T-helper 17 cell (primary cell): ENCODE measurements at places on chromosomes 3 and 15.

DNA sequence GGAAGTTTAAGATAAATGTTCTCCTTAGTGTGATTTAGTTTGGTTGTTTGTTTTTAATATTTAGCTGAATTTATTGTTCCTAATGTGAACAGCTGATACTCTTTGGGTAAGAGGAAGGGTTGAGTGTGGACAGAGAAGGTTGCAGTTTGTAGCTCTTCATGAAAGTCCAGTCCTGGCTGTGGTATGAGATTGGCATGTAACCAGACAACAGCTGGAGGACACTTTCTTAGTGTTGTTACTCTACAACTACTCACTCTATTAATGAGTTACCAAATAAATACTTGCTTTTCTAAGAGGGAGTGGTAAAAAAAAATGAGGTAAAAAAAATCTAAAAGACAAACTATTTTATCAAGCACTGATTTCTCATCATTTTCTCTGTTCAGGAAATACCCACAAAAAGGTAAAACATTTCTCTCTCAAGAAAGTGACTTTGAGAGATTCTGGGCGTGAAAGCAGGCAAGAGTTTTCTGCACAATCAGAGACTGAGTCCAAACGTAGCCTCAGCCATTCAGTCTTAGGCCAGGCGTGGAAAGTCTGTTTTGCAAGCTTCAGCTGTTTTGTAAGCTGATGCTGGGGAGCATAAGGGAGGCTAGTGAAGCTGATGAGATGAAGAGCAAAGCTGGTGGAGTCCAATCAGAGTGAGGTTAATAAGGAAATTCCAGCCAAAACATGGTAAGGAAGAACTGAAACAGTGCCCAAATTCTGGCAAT is 138.5 kb upstream of the ARPP21 start:
- H3K4me3 ChIP-seq = no peak overlapping the region
- no peak for DNase-seq

DNA sequence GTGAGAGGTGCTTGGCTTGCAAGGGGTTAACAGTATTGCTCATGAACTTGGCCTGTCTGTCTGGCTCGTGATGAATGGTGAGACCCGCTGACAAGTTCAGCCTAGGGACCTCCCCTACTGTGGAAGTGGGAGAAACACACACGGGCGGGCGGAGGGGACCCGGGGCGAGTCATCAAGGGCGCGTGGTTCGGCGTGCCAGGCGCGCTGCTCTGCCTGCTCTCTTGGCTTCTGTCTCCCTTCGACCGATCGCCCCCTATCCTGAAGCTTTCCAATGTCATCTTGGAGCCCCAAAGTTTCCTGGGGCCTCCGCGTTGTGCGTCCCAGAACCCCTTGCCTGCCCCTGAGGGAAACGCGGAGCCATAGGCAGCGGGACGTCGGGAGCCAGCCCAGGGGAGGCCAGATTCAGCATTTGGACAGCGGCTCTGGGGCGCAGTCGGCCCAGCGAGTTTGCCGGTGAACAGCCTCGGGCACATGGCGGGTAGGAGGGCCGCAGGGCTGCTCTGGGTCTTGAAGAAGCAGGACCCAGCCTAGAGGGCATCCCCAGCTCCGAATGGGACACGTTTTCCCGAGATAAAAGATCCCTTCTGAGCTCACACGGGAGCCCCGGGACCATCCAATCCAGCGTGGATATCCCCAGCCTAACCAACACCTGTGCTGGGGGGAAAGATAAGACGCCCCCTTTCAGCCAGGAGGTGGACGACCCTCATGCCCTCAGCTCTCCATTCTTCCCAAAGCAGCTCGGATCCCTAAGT is 27.0 kb upstream of the POLG start:
- H3K4me1 ChIP-seq = peaks cover 17% of the 10 kb centered on the region
- peaks cover 5% of the 10 kb centered on the region for H3K36me3 ChIP-seq
- DNase-seq = peak; percentile 48
- no peak overlapping the region for H3K27ac ChIP-seq
- peak overlapping the region; percentile 68 for H3K4me3 ChIP-seq

- no peak for DNase-seq
- peaks cover 2% of the 10 kb centered on the region for H3K36me3 ChIP-seq
- peaks cover 60% of the 10 kb centered on the region for H3K4me1 ChIP-seq
- no peaks in the 10 kb centered on the region for H3K27me3 ChIP-seq
- H3K27ac ChIP-seq = peak overlapping the region; percentile 97
These were observed 14.4 kb downstream of the ATP10A start for GRCh38 chr15:25848784-25849156.

DNA sequence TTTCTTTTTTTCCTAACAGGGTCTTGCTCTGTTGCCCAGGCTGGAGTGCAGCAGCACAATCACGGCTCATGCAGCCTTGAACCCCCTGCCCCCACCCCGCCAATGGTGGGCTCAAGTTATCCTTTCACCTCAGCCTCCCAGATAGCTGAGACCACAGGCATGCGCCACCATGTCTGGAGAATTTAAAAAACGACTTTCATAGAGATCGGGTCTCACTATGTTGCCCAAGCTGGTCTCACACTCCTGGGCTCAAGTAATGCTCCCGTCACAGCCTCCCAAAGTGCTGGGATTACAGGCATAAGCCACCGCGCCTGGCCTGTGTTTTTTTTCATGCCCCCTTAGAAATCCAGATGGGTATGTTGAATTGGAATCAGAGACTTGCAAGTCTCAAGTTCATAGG is 40.3 kb downstream of the ERICH6 start:
- no peak for DNase-seq
- peaks cover 2% of the 10 kb centered on the region for H3K36me3 ChIP-seq
- peaks cover 27% of the 10 kb centered on the region for H3K4me1 ChIP-seq
- H3K4me3 ChIP-seq = no peak overlapping the region

GRCh38 chr15:75920079-75920478 is 16.4 kb downstream of the FBXO22 start:
- no peak overlapping the region for H3K27ac ChIP-seq
- H3K4me1 ChIP-seq = peaks cover 17% of the 10 kb centered on the region
- peaks cover 16% of the 10 kb centered on the region for H3K36me3 ChIP-seq

- H3K4me3 ChIP-seq = no peak overlapping the region
- no peaks in the 10 kb centered on the region for H3K36me3 ChIP-seq
- no peak for DNase-seq
- H3K4me1 ChIP-seq = no peaks in the 10 kb centered on the region
- H3K27ac ChIP-seq = no peak overlapping the region
These were observed 89.5 kb upstream of the UBE2E2 start for GRCh38 chr3:23113455-23114171.

GRCh38 chr3:178389258-178389657 is 147.0 kb upstream of the KCNMB2 start:
- no peak for DNase-seq
- H3K36me3 ChIP-seq = no peaks in the 10 kb centered on the region
- no peaks in the 10 kb centered on the region for H3K4me1 ChIP-seq
- no peak overlapping the region for H3K4me3 ChIP-seq

DNA sequence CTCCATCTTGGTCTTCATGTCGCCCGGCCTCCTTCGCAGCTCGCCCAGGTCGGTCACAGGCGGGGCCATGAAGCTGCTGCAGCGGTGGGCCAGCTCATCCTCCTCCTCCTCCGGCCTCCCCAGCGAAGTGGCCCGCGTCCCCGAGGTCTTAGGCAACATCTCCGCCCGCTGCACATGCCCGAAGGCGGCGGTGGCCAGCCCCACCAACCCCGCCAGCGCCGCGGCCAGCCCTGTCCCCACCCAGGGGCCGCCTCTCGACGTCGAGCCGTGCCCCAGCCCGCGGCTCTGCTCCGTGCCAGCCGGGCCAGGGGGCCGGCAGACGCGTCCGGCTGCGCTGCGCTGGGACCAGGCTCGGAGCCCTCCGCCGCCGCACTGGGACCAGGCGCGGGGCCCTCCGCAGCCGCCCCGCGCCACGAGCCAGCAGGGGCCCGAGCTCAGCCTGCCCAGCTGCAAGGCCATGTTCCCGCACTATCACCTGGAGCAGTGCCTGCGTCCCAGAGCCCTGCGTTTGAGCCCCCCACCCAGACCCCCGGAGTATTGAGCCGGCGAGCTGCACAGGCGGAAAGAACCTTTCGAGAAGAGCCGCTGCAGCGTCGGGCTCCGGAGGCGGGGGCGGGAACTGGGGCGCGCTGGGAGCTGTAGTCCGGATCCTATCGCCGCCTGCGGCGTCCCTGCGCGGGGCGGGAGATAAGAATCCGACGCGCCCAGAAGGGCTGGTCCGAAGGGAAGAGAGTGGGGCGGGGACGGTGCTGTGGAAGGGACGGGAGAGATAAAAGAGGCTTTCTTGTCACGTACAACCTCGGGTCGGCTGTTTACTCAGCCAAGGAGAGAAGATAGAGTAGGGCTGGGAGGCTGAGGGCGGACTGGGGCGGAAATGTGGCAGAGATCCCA is at the start of gene CPOX:
Gene CPOX, minus strand, starts transcription at position 566 of the 891 bp plus-strand sequence. Its CDS starts 107 bp downstream, at position 459.
- peak within 1 kb of the TSS; percentile 91 for H3K27ac ChIP-seq
- DNase-seq = peak; percentile 74
- H3K27me3 ChIP-seq = peaks cover 9% of the 10 kb centered on the region
- H3K4me1 ChIP-seq = peaks cover 26% of the 10 kb centered on the region
- peak within 1 kb of the TSS; percentile 99 for H3K4me3 ChIP-seq
- H3K36me3 ChIP-seq = peaks cover 3% of the 10 kb centered on the region

- no peak overlapping the region for H3K27ac ChIP-seq
- H3K4me3 ChIP-seq = no peak overlapping the region
- no peaks in the 10 kb centered on the region for H3K27me3 ChIP-seq
These were observed 51.9 kb upstream of the MUC13 start for GRCh38 chr3:124986192-124987143.

DNA sequence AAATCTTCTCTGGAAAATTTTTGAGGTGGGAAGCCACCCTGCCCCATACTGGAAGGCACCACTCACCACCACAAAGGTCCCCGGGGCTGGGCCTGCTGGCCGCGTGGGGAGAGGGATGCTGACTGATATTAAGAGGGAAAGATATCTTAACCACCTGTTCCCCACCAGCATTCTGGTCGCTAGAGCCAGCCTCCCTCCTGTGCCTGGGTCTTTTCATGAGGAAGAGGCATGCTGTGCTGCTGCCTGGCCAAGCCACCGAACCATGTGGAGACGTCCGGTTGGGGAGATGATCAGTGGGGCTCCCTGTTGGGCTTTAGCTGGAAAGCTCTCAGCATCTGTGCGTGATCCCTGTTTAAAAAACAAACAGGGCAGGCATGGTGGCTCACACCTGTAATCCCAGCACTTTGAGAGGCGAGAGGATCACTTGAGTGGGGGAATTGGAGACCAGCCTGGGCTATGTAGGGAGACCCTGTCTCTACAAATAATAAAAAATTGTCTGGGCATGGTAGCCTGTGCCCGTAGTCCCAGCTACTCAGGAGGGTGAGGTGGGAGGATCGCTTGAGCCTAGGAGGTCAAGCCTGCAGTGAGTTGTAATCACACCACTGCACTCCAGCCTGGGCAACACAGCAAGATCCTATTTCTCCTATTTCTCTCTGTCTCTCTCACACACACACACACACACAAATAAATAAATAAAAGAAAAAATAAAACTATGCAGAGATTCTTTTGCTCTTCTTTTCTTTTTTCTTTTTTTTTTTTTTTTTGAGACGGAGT is 1.0 kb downstream of the KLHL18 start:
- H3K27me3 ChIP-seq = no peaks in the 10 kb centered on the region
- DNase-seq = no peak
- peak overlapping the region; percentile 100 for H3K4me3 ChIP-seq
- H3K27ac ChIP-seq = peak overlapping the region; percentile 99
- H3K4me1 ChIP-seq = peaks cover 32% of the 10 kb centered on the region

DNA sequence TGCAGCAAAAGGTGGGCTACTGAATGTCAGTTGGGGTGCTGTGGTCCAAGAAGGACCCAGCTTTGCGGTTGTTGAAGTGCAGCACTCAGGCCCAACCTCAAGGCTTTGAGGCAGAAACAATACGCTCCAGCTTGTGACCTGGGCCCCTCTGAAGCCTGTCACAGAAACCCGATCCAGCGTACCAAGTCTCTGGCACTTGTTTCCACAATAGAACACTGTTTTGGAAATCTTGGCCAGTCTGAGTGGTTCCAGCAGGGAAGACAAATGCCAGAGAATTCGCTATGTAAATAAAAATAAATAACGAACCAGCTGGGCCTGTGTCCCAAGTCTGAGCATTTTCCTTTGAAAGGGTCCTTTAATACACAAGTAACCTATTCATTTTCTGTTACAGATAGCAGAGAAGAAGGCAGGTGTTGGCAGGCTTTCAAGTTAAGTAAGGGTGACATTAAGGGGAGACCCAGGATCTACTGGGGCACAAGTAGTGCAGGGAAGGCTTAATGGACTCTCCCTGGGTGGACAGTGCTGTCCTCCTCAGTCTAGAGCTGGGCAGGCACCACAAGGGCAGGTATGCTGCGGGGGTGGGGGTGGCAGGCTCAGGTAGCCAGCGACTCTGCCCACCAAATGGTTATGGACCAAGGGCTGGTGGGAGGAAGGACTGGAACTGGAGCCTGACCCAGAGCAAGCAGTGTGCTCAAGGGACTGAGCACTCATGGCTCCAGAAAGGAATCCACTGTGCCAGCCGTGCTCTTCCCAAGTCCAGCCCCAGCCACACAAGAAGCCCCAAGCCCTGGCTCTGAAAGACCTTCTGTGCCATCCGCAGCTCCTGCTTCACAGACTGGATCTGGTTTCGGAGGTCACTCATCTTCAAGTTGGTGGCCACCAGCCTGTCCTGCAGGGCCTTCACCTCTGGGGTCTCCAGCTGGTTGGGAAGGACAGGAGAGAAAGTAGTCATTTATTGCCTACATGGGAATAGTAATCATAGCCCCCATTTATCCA is 26.3 kb downstream of the CCDC13 start:
- DNase-seq = no peak
- peak overlapping the region; percentile 63 for H3K4me3 ChIP-seq

GRCh38 chr3:143567823-143568222 is 280.4 kb downstream of the SLC9A9 start:
- no peak overlapping the region for H3K4me3 ChIP-seq
- peaks cover 4% of the 10 kb centered on the region for H3K36me3 ChIP-seq
- H3K4me1 ChIP-seq = no peaks in the 10 kb centered on the region

- H3K27ac ChIP-seq = no peak overlapping the region
- H3K4me1 ChIP-seq = no peaks in the 10 kb centered on the region
- H3K36me3 ChIP-seq = no peaks in the 10 kb centered on the region
- H3K27me3 ChIP-seq = peaks cover 4% of the 10 kb centered on the region
These were observed 324.9 kb upstream of the TGFBR2 start for GRCh38 chr3:30281526-30281925.

GRCh38 chr3:184496933-184497332 is 64.7 kb upstream of the EPHB3 start:
- peaks cover 13% of the 10 kb centered on the region for H3K4me1 ChIP-seq
- peaks cover 12% of the 10 kb centered on the region for H3K36me3 ChIP-seq
- H3K27me3 ChIP-seq = peaks cover 76% of the 10 kb centered on the region
- no peak overlapping the region for H3K27ac ChIP-seq
- no peak for DNase-seq

DNA sequence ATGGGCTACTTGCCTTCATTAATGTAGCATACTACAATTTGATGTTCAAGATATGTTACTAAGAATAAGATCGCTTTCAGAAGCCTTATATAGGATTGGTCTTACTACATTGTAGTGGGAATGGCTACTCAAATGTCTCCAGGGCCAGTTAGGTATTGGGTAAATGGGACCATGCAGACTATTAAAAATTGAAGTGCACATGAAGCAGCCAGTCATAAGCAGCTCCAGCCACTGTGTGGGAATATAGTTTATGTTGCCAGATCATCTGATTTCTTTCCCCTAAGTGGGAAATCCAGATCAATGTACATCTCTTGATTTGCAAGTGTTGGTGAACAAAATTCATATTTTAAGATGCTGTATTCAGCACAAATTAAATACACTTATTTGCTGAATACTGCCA is 5.1 kb downstream of the CTNNB1 start:
- H3K27me3 ChIP-seq = no peaks in the 10 kb centered on the region
- DNase-seq = no peak
- no peak overlapping the region for H3K27ac ChIP-seq
